ENCODE measurements at places on chromosomes 1 and 21.
A peak's percentile ranks its signal among the peaks of the same experiment; 100 is the strongest.

- no peak for DNase-seq
Observed at GRCh38 chr1:157517016-157517415, 35.3 kb downstream of the FCRL5 start.

DNA sequence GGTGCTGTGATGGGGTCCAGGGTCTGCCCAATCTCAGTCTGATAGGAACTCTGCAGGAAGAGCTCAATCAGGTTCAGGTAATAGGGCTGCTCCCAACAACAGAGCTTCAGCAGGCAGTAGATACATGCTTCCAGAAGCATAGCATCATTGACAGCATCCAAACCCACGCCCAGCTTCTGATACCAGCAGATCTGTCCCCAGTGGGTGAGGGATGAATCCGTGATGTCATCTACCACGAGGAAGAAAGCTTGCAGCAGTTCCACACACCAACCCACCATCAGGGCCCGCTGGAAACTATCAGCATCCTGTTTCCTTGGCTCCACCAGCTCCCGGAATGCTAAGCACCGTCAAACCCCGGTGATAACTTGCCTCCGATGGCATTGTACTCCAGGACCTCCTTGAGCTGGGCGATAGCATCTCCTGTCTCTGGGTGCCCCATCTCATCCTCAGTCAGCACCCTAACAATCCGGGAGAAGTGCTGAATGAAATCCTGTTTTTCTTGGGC is 14.7 kb downstream of the NEK2 start:
- DNase-seq = no peak

DNA sequence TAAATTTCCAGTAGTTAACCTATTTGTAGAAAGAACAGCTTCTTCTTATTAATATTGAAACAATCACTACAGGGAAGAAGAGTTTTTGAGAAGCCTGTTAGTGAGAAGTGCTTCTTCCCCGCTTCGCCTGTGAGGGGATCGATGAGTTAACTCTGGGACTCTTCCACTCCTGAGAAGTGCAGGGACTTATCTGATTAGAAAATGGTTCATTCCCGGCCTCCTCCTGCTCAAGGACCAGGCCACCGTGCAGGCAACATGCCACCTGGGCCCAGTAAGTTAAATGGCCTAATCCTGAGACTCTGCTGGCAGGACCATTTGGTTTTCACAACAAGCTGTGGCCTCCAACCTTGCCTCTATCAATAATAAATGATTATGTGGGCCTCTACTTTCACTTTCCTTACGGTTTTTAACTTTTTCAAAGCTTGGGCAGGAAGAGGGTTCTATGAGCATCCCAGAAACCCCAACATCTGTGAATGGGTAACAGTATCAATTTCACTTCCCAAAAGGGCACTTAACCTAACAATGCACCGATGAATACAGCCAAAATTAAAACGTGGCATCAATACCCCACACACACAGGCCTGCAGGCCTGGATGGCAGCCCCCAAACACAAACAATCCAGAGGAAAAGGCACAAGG is 33.1 kb downstream of the SIPA1L2 start:
- no peak for DNase-seq

- DNase-seq = no peak
Observed at GRCh38 chr1:181858135-181858534, 203.4 kb downstream of the ZNF648 start.

- no peak for DNase-seq
Observed at GRCh38 chr1:19885821-19886220, 3.6 kb downstream of the OTUD3 start.

DNA sequence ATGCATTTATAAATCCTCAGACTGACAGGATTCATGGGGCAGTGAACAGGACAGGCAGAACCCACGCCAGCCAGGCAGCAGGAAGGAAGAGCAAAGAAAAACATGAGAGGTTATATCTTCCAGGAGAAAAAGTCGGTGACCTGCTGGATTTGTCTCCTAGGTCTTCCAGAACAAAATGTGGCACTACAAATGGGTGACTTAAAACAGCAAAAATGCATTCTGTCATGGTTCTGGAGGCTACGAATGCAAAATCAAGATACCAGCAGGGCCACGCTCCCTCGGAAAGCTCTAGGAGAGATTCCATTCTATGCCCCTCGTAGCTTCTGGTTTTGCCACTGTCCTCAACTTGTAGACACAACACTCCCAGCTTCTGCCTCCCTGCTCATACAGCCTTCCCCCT is 63.4 kb downstream of the PSMG1 start:
- DNase-seq = no peak

- no peak for DNase-seq
Observed at GRCh38 chr1:227544067-227545050, 19.0 kb upstream of the ZNF678 start.

- no peak for DNase-seq
Observed at GRCh38 chr1:75165264-75165663, 31.1 kb downstream of the LHX8 start.

DNA sequence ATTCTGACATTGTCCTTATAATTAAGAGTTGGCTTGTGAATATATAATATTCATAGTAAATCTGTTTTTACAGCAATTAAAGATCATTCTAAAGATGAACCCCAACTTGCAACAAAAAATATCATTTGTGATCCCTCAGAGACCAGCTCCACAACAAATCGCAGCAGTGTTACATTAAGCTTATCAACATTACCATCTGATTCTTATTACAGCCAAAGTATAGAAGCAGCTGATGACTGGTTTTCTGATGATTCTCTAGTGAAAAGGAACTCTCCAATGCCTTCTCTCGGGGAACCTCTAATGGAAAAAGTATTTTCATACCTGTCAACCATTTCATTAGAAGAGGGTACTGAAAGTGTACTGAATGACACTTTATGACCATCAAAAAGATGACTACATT is 45.4 kb downstream of the C1orf185 start:
- no peak for DNase-seq

GRCh38 chr1:234111458-234112142 is 207.1 kb downstream of the SLC35F3 start:
- DNase-seq = no peak

DNA sequence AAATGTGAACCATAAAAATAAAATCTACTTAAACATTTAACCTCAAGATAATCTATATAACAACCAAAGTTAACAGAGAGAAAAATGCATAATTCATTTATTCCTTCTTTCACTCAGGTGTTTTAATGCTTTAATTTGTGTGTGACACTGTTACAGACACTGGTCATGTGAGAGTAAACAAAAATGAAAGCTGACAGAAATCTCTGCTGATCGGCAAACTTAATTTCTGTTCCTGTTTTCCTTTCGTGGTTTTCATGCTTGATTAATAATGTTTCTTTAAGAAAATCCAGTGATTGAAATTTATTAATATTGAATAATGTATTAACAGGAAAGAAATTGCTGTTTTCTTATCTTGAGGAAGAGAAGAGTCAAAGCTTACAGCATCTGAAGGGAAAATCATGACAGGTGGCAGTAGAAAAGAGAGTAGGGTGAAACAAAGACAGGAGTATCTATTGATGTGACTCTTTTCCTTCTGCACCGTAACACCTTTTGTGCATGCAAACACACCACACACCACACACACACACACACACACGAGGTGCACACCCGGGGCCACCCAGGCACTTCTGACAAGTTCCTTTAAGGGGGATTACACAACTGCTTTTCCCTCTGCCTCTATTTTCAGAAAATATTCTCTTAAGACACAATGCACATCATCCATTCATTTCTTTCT is 1.6 kb downstream of the OR2AK2 start:
- no peak for DNase-seq

- no peak for DNase-seq
Observed at GRCh38 chr1:242081446-242081845, 82.5 kb upstream of the MAP1LC3C start.

DNA sequence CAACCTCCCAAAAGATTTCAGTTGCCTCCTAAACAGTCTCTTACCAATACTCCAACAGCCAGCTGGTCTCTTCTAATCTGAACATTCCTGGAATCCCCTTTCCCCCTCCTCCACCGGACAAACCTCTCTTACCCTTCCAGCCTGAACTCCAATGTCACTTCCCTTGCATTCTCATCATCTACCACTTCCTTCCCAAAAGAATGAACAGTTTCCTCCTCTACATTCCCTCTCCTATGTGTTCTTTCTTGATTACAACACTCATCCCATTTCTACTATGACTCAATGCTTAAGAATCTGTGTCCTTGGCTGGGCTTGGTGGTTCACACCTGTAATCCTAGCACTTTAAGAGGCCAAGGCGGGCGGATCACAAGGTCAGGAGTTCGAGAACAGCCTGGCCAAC is 417.1 kb downstream of the SETD4 start:
- DNase-seq = no peak

DNA sequence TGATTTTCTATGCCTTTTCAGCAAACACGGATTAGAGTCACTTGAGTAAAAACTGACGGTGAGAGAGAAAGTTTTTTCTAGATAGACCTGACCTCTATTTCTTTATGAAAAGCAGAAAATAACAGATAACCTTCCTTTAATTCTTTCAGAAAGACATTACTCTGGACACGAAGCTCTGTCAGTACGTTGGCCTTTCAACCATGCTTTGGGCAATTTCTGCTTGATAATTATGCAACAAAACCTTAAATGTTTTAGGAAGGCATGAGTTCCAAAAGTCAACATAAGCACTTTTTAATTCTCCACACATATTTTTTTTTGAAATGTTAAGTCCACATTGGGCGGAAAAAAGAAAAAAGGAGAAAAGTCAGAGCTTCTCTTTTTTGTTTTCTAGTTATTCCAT is 137.8 kb downstream of the AKT3 start:
- DNase-seq = no peak

- peak; percentile 12 for DNase-seq
Observed at GRCh38 chr1:6962996-6963911, 178.0 kb downstream of the CAMTA1 start.

- DNase-seq = peak; percentile 25
Observed at GRCh38 chr1:87941337-87941946, 612.8 kb downstream of the LMO4 start.

DNA sequence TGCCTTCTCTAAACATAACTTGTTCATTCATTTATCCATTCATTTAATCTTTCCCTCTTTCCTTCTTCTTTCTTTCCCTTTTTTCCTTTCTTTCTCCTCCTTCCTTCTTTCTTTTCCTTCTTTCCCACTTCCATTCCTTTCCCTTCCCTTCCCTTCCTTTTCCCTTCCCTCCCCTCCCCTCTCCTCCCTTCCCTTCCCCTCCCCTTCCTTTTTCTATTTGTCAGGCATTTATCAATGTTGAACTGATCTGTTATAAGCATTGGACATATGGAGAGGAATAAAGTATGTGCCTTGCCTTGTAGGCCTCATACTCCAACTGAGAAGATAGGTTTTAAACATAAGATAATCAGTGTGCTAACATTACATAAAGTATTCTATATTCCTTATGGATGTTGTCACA is 23.7 kb upstream of the ATP6V1G3 start:
- no peak for DNase-seq

GRCh38 chr1:77467741-77468140 is 185.9 kb downstream of the AK5 start:
- no peak for DNase-seq

DNA sequence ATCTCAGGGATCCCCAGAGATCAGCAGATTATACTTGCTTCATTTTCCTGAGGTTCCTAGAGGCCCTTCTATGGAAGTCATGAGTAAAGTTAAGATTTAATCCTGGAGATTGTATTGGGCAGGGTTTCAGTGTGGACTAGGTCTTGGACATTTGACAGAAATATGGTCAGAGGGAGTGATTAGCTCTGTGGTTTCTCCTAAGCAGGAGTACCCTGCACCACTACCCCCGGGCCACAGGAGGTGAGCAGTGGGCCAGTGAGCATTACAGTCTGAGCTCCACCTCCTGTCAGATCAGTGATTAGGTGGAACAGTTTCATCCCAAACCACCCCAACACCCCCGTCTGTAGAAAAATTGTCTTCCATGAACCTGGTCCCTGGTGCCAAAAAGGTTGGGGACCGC is 43.2 kb downstream of the PHACTR4 start:
- DNase-seq = no peak

DNA sequence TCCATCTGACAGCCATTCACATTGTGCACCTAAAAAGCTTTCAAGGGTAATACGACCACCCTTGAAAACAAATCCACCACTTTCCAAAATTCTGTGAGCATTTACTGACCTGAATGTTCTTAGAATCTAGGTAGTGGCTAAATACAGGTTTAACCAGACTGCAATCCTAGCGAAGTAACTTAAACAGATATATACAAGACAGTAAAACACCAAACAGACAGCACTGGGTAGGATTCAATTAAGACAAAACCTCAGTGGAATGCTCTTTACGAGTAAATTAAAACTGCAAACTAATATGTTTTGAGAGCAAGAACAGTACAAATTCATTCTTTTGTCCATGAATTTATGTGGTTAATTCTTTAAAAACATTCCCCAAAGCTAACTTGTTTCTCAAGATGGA is 354.2 kb upstream of the ESRRG start:
- DNase-seq = no peak

DNA sequence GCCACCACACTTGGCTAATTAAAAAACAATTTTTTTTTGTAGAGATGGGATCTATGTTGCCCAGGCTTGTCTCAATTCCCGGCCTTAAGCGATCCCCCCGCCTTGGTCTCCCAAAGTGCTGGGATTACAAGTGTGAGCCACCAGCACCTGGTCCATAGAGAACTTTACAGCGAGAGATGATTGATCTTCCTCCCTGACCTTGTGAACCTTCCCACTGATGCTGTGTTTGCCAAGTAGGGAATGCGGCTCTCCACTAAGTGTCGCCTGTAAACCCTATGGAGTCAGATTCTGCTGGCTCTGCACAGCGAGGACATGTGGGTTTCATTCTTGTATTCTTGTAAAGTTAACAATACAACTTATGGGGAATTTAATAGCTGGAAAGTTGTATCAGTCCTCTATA is 81.3 kb upstream of the LYST start:
- peak; percentile 27 for DNase-seq

DNA sequence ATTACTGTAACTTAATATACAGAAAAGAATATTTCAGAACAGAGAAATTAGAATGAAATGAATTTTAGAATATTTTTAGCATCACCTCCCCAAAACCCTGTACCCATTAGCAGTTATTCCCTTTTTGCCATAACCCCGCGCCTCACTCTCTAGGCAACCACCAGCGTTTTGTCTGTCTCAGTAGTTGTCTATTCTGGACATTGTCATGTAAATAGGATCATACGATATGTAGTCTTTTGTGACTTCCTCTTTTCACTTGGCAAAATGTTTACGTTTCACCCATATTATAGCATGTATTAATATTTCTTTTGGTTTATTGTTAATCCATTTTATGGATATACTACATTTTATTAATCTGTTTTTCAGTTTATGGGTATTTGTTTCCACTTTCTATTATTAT is 24.9 kb downstream of the SOAT1 start:
- no peak for DNase-seq

GRCh38 chr1:1782399-1783221 is 4.3 kb upstream of the NADK start:
- DNase-seq = no peak
